Uterus (tissue), 4 donors: ENCODE measurements at places on chromosomes 2 and 18.
A peak's percentile ranks its signal among the peaks of the same experiment; 100 is the strongest.

DNA sequence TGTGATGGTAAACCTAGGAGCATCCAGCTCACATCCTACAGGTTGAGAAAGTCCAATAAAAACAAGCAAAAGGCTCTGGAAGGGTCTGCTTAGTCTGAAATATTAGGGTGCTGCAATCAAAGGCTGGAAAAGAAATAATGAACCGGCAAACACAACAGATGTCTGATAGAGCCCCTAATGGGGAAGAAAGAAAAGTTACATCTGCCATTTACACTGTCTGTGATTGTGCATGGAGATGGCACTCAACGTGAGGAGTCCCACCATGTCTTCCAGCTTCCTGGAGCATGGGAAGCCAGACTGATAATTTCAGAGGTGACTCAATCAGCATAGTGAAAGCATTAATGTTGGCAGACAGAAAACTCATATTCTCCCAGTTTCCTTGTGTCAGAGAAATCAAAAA is 307.8 kb downstream of the EPHA4 start:
- no peak for DNase-seq

DNA sequence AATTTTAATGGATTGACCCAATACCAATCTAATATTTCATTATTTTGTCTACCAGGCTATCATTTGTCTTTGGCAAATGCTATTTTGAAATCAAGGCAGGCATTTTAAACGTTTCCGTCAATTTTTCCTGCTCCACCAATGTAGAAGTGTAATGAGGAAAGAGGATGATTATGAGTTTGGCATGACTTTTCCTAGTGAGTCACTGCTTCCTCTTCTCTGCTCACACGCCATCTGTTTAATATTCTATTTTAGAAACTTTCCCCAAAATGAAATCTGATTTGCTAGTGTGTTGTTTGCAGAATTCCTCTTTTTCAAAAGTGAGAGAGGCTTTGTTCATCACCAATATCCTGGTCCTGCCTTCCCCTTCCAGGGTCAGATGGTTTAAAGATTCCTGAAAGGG is 42.5 kb upstream of the PID1 start:
- no peak for DNase-seq

- DNase-seq: peak; percentile 12
Measured at GRCh38 chr18:79540161-79540903, 139.3 kb upstream of the CTDP1 start.

GRCh38 chr2:187168720-187169713 is 279.0 kb downstream of the CALCRL start:
- DNase-seq: no peak

DNA sequence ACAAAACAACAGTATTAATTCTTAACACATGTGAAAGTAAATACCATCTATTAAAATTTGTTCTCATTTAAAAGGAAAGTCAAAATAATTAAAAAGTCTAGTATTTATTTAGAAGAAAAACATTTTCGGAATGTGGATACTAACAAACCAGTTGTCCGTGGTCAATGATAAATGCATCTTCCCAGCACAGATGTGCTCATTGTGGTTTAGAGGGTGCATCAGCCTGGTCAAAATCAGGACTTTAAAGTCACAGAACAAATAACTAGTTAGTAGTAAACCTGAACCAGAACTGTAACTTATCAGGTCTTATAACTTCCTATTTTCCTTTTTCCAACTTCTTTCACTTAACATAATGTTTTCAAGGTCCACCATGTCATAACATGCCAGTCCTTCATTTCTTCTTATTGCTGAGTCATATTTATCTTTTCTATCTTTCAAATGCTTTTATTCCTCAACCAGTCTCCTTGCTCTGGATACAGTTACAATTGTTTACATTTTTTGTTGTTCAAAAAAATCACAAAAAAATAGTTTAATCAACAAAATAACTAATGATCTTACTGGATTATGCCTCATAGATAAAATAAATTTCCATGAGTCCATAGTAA is 55.8 kb downstream of the ID2 start:
- DNase-seq: no peak

DNA sequence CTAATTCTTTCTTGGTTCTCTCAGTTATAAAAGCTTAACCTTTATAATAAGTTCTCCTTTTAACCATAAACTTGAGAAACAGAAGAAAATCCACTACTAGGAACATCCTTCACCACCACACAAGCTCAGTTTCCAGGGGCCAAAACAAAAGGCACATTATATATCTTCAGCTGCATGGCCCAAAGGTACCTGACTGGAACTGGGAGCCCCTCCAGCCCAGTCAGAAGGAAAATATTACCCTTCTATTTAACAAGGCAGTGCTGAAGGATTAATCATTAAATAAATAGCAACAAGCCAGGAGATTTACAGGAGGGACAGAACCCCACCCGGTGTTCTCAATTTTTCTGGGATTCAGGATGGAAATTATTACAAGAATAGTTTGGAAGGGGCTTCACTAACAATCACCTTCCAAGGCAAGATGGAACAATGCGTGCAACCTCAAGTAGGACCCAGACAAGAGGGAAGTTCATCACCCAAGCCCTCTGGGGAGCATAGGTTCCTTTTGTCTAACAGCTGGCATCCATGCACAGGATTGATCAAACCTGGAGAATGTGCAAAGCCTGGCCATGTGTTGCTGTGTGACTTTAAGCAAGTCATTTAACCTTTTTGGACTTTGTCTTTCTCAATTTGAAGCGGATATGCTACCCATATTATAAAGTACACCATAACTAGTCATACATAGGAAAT is 159.6 kb upstream of the SETBP1 start:
- DNase-seq: no peak

GRCh38 chr18:77068321-77069312 is 64.0 kb downstream of the MBP start:
- DNase-seq: peak; percentile 26

- DNase-seq: no peak
Measured at GRCh38 chr2:98839292-98839691, 96.7 kb downstream of the CRACDL start.

DNA sequence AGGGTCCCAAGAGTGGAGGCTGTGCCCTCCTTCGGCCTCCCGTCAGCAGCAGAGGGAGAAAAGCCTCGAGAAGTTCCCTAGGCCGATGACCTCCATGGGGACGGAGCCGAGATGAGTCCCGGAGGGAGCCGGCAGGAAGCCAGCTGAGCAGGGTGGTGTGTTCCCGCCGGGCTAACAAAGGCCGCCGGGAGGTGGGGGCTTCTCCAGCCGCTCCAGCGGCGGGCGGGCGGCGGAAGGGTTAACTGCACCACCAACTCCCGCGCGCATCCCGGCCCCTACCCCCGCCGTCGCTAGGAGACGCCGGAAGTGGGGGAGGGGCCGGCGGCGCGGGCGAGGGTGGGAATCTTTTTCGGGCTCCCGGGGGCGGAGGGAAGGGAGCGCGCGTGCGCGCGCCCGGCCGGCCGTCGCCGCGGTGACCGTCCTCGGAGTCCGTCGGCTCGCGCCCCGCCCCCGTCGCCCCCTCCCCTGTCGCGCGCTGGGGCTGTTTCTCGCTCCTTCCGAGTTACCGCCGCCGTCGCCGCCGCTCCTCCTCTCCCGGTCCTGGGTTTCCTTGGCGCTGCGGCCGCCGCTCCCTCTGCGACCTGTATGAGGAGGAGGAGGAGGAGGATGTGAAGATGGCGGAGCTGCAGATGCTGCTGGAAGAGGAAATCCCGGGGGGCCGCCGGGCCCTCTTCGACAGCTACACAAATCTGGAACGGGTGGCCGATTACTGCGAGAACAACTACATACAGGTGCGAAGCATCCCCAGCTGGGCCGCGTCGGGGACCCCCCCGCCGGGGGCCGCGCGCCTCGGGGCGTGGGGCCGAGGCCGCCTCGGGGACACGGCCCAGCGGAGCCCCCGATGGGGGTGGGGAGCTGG is at the start of gene ABI2:
ABI2 (plus strand) TSS at position 494 of the 859 bp plus-strand sequence; CDS start at position 615, 121 bp downstream.
- DNase-seq: peak; percentile 76

- peak; percentile 18 for DNase-seq
Measured at GRCh38 chr2:97995026-97995733, 568 bp downstream of the TMEM131 start.
